ENCODE measurements at places on chromosomes 5 and 9. TPM values are rescaled to one million over a fixed set of nuclear protein-coding genes. Genes with fewer than 3 reads are reported as not detected.

GRCh38 chr9:125321496-125321895 is 59.9 kb downstream of the GAPVD1 start:
- DNase-seq, result no peak

DNA sequence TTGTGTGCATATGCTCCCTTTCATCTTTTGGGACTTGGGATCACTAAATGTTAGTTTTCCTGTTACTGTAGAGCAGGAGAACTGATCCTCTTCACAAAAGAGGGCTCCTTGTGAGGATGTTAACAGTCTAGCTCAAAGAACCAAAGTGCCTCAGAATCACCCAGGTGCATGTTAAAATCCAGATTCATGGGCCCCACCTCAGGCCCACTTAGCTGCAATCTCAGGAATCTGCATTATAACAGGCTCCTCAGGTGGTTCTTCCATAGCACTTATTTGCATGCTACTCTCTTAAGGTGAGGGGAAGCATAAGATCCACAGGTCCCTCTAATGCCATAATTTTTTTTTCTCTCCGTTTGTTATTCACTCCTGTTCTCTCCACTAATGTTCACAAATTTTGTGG is 14.8 kb upstream of the MEF2C start:
- no peak for DNase-seq

GRCh38 chr5:40441733-40442132 is 238.0 kb upstream of the PTGER4 start:
- peak; percentile 13 for DNase-seq

Gene CFAP90
- not detected for total RNA-seq

- DNase-seq, result no peak
These were observed 191.6 kb upstream of the MSX2 start for GRCh38 chr5:174532455-174533453.

GRCh38 chr5:95817430-95817829 is 5.1 kb downstream of the GLRX start:
- peak; percentile 50 for DNase-seq

- DNase-seq, result no peak
These were observed 41.3 kb downstream of the PPARGC1B start for GRCh38 chr5:149771216-149771980.

DNA sequence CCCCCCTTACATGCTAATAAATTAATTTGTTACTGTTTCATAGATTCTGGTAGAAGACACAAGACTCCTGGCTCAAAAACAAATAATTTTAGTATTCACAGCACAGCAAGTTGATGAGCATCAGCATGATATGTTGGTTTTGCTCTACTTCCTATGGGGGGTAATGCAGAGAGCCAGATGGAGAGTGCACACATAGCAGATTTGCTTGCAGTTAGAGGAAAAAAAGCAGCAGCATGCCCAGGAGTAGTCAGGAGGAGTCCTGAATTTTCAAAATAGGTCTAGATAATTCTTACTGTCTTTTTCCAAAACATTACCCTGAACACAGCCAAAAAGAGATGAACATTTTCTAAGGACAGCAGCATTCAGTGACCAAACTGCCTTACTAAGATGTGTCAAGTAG is 261.3 kb downstream of the COX7C start:
- DNase-seq, result no peak

DNA sequence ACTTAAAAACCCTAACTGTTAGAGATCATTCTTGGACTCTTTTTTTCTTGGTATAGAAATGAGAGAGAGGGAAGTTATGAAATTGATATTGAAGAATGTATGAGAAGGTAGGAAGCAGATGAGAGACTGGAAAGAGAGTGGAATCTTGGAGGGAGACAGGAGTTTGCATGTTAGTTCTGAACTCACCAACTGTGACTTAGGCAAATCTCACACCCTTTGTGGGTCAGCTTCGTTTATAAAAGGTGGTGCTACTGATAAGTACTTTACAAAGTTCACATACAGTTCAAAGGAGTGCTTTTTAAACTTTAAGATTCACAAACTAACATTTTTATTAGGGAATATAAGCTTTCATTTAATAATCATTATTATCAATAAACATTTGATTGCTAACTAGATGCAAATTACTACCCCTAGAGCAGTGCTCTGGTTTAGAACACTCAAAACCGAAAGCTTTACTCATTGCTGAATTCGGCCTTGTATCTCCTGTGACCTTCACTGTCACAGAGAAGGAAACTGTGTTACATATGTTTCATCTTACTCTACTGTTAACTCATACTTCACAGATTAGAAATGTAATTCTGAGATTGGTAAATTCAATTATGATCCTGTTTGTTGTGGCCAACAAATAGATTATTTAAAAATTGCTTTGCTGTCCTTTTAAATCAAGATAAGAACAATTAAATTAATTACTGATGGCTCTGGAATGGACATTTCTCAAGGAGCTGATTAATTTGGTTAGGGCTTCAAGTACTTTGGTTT is 143.2 kb downstream of the RMI1 start:
- no peak for DNase-seq

DNA sequence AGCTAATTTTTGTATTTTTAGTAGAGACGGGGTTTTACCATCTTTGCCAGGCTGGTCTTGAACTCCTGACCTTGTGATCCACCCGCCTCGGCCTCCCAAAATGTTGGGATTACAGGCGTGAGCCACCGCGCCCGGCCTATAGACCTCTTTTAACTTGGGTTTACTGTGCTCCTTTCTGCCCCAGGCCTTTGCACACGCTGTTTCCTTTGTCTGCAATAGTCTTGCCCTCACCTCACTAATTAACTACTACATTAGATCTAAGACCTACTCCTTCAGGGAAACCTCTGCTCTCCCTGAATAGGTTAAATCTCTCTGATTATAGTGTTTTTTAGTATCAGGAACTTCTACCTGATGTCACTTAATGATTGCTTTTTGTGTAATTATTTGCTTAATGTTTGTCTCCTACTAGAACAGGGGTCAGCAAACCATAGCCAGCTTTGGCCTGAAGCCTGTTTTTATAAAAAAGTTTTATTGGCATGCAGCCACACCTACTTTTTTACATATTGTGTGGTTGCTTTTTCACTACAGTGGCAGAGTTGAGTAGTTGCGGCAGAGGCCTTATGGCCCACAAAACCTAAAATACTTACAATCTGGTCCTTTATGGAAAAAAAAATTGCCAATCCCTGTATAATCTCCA is 31.2 kb upstream of the TLE1 start:
- no peak for DNase-seq

DNA sequence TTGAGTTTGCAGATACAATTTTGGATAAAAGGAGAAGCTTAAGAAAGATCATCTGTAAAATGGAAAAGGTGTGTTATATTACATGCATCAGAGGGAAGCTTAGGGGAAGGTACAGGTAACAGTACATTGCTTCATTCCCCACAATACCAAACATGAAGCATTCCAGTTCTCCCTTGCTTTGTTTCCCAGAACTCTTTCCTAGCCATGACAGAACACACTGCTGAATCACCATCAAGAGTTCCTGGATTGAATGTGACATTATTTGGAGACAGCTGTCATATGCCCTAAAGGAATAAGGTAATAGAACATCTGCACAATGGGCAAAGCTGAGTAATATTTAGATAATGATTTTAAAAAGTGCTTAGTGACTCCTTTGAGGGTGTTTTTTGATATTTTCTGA is 303.5 kb upstream of the ST8SIA4 start:
- DNase-seq, result no peak

DNA sequence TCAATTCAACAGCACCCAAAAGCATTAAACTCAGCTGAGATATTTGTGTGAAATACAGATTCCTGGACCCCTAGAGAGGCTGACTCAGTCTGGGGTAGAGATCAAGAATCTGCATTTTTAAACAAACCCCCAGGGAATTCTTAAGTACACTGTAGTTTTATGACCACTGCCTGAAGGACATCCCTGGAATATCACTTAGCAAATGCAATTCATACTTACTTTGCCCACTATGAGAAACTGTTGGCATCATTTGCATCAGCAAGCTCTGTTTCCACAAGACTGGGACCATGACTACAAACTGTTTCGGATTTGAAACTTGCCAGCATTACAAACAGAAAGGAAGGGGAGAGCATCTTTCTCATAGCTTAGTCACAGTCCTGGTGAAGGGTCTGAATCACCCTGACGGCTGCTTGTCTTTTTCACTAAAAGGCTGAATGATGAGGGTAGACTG is 63.7 kb downstream of the MLLT3 start:
- no peak for DNase-seq

- no peak for DNase-seq
These were observed 27.2 kb downstream of the PTTG1 start for GRCh38 chr5:160448886-160449285.
